Stimulated activated CD8-positive, alpha-beta memory T cell treated with anti-CD3 and anti-CD28 coated beads, Interleukin-4, amount 100 ng/mL, for 4 hours (primary cell): ENCODE measurements at places on chromosomes 5 and 9.

DNA sequence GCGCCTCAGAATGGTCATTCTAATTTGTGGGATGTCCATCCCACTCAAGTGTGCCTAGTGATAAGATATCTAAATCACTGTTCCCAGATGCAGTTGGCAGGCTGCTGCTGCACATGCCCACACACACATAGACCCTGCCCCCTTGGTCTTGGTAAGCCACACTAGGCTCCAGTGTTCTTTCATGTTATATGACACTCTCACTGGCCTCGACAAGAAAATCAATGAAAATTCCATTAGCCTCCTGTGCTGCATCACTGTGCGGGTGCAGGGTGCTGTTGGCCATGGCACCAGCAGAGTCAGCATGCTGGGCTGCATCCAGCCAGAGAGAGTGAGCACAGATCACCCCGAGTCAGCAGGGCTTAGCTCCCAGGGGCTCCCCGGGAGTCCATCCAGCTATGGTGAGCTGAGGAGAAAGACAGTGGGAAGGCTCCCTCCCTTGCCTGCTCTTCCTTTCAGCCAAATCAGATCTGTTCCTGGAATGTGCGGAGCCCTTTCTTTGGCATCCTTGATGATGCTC is 59.9 kb downstream of the ABLIM3 start:
- DNase-seq = no peak

GRCh38 chr9:72351538-72352453 is 13.2 kb downstream of the ZFAND5 start:
- DNase-seq = no peak

DNA sequence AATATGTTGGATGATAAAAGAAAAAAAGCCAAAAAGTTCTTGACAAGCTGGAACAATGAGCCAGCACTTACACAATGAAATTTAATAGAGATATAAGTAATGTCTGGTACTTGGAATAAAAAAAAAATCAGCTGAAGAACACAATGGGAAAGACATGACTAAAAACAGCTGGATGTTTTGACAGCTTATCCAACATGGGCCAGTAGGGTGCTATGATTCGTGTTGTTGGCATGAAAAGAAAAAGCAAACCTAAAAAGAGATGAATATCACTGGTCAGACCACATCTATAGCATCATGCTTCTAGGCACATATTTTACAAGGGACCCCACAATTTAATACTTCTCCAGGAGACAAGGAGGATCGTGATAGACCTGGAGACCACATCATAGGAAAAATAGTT is 175.3 kb downstream of the ARL15 start:
- DNase-seq = no peak

GRCh38 chr9:69495296-69495695 is 170.3 kb downstream of the ENTREP1 start:
- DNase-seq = no peak

DNA sequence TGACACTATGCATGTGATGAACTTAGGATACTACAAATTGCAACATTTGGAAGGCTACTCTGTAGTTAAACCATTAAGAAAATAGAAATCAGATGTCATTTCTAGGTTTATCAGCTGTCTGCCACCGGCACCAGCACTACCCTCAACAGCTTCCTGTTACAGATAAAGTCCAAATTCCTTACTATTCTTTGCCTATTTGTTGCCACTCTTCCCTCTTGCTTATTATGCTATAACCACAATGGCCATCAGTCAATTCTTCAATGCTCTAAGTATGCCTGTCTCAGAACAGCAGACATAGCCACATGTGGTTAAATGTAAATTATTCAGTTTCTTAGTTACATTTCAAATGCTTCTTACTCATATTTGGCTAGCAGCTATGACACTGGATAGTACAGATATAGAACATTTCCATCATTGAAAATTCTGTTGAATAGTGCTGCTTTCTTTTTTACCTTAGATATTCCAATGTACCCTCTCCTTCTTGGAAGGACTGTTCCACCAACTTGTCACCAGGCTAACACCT is 21.0 kb downstream of the DHX29 start:
- no peak for DNase-seq

- no peak for DNase-seq
These were observed 1.3 kb downstream of the GPSM1 start for GRCh38 chr9:136328622-136329041.

GRCh38 chr5:73709536-73710129 is 83.6 kb downstream of the ARHGEF28 start:
- DNase-seq = no peak

- DNase-seq = no peak
These were observed 396.5 kb downstream of the ZNF608 start for GRCh38 chr5:124349931-124350330.

DNA sequence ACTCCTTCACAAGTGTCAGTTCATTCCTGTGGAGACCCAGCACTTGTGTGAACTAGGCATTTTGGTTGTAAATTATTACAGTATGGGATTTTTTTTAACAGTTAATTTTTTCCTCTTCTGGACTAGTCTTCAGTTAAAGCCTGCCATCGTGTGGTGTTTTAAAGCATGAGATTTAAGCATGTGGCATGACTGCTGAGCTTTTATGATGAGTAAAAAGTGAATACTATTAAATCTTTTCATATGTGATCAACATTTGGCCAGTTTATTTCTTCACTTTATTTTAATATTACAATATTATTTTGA is 25.0 kb downstream of the LMNB1 start:
- DNase-seq = no peak

GRCh38 chr5:100667161-100667630 is 132.0 kb downstream of the FAM174A start:
- no peak for DNase-seq

- no peak for DNase-seq
These were observed 53.2 kb upstream of the C5orf58 start for GRCh38 chr5:170179626-170180025.

DNA sequence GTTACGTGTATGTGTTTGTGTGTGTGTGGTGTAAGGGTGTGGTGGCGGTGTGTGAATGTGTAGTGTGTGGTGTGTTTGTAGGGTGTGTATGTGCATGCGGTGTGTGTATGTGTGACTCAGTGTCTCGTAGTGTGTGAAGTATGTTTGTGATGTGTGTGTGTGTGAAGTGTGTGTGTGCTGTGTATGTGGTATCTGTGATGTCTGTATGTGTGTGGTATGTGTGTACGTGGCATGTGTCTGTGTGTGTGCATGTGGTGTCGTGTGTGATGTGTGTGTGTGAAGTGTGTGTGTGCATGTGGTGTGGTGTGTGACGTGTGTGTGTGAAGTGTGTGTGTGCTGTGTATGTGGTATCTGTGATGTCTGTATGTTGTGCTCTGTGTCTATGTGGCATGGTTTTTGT is 339.4 kb downstream of the MTRR start:
- no peak for DNase-seq

DNA sequence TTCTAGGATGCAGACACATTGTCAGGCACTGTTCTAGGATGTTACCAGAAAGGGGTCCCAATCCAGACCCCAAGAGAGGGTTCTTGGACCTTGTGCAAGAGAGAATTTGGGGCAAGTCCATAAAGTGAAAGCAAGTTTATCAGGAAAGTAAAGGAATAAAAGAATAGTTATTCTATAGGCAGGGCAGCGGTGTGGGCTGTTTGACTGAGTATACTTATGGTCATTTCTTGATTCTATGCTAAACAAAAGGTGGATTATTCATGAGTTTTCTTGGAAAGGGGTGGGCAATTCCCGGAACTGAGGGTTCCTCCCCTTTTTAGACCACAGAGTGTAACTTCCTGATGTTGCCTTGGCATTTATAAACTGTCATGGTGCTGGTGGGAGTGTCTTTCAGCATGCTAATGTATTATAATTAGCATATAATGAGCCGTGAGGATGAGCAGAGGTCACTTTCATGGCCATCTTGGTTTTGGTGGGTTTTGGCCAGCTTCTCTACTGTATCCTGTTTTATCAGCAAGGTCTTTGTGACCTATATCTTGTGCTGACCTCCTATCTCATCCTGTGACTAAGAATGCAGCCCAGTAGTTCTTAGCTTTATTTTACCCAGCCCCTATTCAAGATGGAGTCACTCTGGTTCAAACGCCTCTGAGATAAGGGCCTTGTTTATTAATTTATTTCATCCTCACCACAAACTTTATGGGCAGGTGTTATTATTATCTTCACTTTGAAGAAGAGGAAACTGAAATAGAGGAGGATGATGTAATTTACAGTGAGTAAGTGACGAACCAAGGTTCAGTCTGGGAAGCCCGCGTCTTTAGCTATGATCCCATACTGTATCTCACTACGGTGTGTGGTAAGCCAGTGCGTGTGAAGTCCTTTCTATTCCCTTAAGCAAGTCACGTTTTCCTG is 186.0 kb upstream of the KLF4 start:
- no peak for DNase-seq

DNA sequence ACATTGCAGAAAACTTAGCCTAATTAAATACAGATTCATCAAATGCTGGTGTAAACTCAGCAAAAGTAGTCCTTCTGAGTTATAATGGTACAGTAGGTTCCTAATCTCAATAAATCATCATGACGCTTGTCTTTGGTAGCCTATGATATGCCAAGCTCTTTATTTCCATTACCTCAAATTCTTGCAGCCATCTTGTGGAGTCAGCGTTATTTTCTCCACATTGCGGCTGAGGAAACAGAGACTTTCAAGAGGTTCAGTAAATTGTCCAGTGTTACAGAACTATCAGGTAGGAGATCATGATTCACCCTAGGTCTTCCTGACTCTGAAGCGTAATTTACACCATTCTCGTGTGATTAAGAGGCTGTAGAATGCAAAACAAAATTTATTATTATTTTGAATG is 237.2 kb downstream of the PCSK5 start:
- DNase-seq = no peak

DNA sequence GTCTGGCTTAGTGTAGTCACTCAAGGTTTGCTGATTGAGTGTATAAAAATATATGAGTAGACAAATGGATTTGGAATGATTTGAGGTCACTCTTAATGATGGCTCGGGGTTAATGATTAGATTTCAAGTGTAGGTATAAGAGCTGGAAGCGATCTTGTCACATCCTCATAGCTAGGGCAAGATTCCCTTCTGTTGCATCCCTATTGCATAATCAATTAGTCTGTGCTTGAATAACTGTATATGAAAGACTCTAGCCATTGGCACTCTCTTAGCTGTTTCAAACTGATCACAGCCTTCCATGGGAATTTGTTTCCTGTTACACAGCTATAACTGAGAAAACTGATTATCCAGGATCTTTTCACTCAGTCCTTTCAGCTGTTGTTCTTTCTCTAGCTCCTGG is 811.6 kb downstream of the TLE4 start:
- DNase-seq = no peak

DNA sequence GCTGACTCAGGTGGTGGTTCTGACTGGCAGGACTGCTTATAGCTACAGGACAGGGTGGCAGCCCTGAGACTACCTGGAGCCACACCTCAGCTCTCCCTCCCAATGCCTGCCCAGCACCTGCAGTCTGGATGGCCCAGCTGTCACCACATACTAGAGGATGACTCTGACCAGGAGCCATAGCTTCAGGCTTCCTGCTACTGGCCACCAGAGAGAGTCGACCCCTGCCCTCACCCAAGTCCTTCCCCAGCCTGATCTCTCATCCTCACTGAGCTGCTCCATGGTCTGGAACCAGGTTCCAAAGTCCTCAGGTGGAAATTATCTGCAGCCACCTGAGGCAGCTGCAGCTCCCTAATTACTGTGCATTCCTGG is 25.6 kb upstream of the TDRD7 start:
- DNase-seq = no peak

- peak; percentile 36 for DNase-seq
These were observed at the start of gene SLC22A5 for GRCh38 chr5:132369474-132370180. Gene SLC22A5 (plus strand): TSS chr5:132369710. CDS start chr5:132369973, 263 bp downstream.

- DNase-seq = no peak
These were observed 62.8 kb upstream of the WWC1 start for GRCh38 chr5:168228668-168229067.

- no peak for DNase-seq
These were observed 7.4 kb downstream of the GZMK start for GRCh38 chr5:55031492-55031891.

DNA sequence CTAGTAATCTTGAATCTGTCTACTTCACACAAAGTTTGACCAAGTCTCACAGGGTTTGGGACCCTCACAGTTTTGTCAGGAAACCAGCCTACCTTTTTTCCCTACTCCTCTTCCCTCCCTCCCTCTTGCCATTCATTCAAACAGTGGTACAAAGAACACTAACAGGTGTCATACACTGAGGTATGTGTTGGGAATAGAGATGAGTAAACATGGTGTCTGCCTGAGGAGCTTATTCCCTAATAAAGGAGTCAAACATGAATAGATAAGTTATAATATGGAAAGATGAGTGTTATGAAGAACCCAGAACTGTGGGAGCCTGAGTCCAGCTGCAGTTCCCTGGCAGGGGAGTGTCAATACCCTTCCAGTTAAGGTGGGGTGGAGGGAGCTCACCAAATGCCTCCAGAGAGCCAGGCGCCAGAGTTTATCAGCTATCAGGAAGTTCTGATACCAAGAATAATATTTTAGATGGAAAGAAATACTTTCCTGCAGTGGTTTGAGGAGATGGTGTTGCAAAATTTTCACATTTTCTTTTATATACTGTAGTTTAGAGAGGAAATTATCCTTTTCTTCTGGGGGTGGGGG is 183.4 kb upstream of the NR3C1 start:
- DNase-seq = no peak

DNA sequence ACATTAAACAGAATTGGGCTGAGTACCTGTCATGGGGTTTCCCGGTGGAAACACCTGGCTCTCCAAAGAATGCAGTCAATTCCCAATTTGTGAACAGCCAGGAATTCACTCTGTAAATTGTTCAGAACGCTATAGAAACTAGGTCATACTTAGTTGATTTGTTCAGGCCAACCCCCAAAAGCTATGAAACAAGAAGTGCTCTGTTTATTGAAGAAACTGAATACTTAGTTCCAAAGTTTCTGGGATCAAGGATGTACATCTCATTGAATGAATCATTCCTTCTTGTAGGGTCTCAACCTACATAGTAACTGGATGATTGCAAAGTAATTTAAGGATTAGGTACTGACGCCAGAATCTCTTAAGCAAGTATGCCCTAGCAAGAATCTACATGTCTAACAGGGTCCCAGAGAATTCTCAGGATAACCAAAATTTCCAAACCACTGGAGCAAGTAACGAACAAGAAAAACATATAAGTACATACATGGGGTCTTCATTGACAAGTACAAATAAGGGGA is 659 bp upstream of the TUSC1 start:
- DNase-seq = no peak

DNA sequence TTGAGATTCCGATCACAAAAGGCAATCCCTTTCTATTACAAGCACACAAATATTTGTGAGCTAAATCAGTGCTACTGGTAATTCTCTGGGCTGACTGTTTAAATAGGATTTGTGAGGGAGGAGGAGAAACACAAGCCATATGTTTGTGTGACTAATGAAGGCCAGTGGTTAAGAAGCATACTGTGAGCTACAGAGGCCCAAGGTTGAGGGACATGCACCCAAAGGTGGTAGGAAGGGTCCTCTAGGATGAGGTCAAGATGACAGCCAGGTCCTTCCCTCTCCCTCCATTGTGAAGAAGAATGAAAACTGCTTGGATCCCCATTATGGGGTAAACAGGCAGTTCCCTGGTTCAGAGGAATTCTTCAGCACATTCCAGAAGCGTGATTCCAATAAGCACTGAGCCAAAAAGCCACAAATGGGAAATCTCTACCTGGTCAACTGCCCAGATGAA is 83.9 kb downstream of the SPOCK1 start:
- DNase-seq = no peak
